PC-9 (cell line): ENCODE measurements at places on chromosomes 1 and 21. TPM values are rescaled to one million over a fixed set of nuclear protein-coding genes. Genes with fewer than 3 reads are reported as not detected.

- no peak for DNase-seq
Measured at GRCh38 chr1:198212675-198213074, 55.9 kb downstream of the NEK7 start.

DNA sequence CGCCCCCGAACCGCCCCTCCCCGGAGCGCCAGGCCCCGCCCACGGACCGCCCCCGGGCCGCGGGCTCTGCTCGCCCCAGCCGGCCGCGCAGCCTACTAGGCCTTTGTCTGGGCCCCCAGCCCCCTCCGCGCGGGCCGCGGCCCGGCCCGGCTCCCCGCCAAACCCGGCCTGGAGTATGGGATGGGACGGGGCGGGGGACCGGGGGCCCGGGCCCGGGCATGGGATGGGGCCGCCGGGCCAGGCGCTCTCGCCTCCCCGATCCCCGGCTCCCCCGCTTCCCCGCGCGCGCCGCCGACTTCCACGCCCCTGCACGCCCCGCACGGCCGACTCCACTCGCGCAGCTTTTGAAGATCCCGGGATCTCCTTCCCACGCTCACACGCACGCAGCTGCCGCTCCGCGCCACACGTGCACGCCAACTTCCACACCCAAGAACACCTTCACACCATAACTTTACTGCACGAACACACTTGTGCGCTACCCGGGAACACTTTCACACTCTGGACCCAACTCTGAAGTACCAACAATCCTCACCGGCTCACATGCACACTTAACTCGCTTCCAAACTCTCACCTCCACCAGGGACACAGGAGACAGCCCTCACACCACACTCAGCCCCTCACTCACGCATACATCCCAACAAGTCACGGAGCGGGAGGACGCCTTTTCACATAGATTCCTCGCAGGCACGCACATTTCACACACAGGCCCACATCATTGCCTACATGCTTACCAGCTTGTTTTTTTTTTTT is 437 bp upstream of the HSPG2 start:
- DNase-seq: peak; percentile 74

DNA sequence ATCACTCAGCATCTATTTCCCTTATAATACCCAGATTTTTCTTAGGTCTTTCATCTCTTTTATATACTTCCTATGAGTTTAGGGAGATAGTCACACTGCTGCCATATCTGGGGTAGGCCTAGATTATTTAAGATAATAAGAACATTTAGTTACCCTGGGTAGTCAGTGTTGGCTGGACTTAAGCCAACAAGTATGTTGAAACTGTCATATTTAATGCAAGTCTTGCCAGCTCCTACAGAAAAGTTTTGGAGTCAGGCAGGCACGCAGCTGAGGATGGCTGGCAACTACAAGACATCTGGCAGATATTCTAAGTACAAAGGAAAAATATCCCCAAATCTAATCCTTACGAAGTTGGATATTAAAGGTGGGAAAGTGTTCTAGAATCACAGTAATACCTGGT is 19.2 kb upstream of the DEPDC1 start:
- no peak for DNase-seq

DNA sequence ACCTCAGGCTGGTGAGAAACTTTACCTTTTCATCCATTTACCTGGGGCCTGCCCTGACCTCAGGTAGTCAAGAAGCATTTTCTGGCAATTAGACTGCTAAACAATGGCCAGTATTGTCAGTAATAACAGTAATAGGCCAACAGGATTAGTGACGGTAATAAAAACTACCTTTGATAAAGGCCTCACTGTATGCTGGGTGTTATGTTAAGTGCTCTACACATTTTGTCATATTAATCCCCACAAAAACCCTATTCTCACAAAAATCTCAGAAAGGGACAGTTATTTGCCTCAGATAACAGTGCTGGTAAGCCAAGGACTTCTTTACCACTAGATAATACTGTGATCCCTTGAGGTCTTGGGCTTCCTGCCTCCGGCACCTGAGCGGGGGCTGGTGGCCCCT is 191.4 kb downstream of the FOXD2 start:
- DNase-seq: no peak

DNA sequence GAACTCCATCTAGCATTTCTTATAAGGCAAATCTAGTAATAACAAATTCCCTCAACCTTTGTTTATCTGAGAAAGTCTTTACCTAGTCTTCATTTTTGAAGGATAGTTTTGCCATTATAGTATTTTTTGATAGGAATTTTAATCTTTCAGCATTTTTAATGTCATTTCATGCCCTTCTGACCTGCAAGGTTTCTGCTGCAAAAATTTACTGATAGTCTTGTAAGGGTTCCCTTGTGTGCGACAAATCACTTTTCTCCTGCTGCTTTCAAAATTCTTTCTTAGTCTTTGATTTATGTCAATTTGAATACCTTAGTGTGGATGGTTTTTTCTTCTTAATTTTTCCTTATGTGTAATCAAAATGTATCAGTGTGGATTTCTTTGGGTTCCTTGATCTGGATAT is 297.5 kb upstream of the FAM78B start:
- no peak for DNase-seq

Gene CFAP298
- total RNA-seq: 31.2 and 35.5 TPM in 2 replicates

Gene ADAMTSL4
- total RNA-seq: 67.9 and 76.7 TPM in 2 replicates

Gene RAB42
- 7.6 and 13.2 TPM in 2 replicates for total RNA-seq

Gene NCAM2
- total RNA-seq: not detected in 2 replicates

Gene PLA2G2D
- total RNA-seq: not detected in 2 replicates

Gene OR2G6
- not detected in 2 replicates for total RNA-seq
